ENCODE measurements at places on chromosomes 2 and 18.
A peak's percentile ranks its signal among the peaks of the same experiment; 100 is the strongest.

- peak; percentile 56 for DNase-seq
Observed at GRCh38 chr2:109604597-109604996, 9.2 kb downstream of the SEPTIN10 start.

DNA sequence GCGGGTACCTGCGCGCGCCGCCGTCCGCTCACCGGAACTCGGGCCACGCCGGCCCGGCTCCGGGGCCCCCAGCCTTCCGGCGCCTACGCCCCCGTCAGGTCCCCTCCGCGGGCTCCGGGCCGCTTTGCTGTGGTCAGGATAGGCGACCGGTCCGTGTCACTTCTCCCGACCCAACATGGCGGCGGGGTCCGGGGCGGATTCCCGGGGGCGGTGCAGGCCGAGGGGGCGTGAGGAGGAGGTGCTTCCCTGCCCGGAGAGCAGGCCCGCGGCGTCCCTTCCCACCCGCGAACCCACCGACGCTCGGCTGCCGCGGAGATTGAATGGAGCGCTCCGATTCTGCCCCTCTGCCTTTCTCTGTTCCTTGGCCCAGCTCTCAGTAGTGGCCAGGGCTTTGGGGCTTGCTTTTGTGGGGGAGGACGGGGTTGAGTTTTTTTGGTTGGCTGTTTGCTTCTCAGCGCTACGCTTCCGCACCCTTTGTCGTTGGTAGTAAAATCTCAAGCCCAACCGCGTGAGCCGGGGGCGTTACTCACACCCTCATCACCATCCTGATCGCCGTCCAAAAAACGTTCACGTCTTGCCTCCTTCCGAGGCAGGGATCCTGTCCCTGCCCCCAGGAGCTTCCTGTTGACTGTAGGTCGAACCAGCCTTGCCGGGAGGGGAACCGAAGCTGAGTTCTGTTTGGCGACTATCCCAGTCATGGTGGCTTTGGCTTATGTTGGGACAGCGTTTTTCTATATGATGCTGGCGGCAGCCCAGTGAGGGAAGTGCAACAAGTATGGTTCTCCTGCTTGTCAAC is 532 bp upstream of the YES1 start:
- DNase-seq, result peak; percentile 74

DNA sequence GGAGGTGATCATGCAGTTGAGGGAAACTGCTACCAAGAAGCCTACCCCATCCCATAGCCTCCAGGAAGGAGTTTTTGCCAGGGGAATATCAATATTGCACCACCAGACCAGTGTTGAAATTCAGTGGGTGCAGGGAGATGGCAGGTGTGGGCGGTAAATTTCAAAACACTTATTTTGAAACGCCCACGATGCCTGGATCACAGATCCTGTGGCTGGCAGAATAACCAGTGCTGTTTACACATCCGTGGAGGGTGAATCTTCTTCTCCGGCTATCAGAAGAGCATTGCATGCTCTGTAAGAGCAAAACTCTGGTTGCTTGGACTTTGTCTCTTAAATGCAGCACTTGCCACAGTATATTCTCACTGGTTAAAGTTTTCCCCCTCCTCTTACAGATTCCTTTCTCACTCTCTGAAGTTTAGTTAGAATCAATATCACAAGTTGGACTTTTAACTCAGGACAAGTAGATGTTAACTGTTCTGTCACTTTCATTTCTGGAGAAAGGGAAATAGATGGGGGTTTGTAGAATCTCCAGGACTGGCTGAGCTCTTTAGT is 70.5 kb upstream of the ZCCHC2 start:
- DNase-seq, result no peak

- peak; percentile 64 for DNase-seq
Observed at GRCh38 chr2:50492477-50492851, 539.5 kb downstream of the NRXN1 start.

- no peak for DNase-seq
Observed at GRCh38 chr18:25300492-25300891, 51.5 kb downstream of the ZNF521 start.

DNA sequence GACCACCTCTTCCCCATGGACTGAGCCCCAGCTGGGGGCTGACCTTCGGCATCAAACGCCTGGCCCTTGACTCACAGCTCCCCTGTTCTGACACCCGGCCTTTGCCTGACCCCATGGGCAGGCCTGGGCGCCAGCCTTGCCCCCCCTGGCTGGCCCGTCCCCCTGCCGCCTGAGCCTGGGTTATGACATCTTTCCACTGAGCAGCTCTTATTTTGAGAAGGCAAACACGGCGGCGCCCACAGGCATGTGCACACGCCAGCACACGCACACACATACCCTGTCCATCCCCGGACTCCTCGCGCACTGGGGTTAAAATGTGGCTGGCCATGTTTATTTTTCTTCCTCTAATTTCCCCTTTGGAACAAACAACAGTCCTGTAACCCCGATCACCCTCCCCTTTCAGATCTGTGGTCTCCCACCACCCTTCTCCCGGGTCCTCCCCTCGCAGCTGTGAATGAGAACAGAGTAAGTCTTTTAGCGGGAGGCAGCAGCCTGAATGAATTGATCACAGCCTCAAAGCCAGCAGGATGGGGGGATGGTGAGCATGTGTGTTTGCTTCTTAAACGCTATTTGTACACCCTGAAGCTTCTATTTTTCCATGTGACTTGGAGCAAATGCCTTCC is 11.8 kb upstream of the ATOH8 start:
- peak; percentile 87 for DNase-seq

- DNase-seq, result no peak
Observed at GRCh38 chr18:22171258-22172119, 2.1 kb downstream of the GATA6 start.

DNA sequence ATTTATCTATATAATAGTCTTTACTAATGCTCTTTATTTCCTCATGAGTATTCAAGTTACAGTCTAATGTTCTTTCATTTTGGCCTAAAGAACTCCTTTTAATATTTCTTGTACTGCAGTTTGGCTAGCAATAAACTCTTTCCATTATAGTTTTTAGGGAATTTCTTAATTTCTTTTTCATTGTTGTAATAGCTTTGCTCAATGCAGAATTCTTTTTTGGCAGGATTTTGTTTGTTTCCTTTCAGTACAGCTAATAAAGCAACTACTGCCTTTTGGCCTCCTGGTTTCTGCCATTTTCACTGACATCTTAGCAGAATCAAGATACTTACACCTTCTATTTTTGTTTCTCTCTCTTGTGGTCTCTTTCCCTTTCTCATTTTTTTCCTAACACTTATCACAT is 390.4 kb upstream of the RGPD4 start:
- DNase-seq, result no peak

DNA sequence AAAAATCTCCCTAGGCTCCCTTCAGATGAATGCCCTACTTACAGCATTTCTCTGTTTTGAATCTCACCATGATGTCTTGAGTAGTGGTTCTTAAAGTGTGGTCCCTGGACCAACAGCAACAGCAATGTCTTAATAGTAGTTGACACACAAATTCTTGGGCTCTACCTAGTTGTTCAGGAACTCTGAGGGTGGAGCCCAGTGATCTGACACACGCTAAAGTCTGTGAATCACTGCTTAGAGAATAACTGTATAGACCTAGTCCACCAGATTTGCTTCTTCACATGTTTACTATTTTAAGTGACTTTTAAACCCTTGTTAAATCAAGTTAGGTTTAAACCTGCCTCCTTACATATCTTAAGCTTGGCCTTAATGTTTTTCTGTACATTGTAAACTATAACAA is 47.6 kb upstream of the ARHGAP15 start:
- DNase-seq, result no peak

- peak; percentile 56 for DNase-seq
Observed at GRCh38 chr2:55771612-55772011, 78.0 kb upstream of the PNPT1 start.

GRCh38 chr2:181978351-181979150 is 7.1 kb upstream of the PPP1R1C start:
- DNase-seq, result no peak

GRCh38 chr2:12948961-12949353 is 232.2 kb downstream of the TRIB2 start:
- DNase-seq, result no peak

DNA sequence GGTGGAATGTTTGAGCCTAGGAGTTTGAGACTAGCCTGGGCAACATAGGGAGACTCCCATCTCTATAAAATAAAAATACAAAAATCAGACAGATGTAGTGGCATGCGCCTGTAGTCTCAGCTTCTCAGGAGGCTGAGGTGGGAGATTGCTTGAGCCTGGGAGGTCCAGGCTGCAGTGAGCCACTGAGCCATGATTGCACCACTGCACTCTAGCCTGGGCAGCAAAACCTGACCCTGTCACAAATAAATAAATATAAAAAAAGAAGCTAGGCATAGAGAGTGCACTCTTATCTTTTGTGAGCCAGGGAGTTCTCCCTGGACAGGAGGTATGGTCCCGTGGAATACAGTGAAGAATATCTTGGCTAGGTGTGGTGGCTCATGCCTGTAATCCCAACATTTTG is 11.0 kb upstream of the KYNU start:
- no peak for DNase-seq

GRCh38 chr2:24434541-24434940 is 56.5 kb upstream of the NCOA1 start:
- no peak for DNase-seq

DNA sequence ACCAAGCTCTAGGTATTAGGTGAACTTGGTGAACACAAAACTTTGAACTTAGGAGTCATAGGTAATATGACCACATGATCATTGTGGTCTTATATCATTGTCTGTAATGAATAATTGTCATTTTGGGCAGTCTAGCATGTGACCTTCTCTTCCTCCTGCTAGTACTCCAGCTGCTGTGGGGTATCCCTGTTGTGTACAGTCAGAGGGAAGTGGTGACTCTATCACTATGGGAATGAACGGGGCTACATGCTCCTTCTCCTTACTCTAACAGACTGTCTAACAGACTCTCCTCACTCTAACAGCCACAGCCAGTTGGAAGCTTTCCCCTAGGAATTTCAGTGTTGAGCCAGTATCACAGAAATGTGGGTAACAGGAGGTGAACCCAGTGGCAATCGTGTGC is 68.2 kb upstream of the NEDD4L start:
- DNase-seq, result no peak

DNA sequence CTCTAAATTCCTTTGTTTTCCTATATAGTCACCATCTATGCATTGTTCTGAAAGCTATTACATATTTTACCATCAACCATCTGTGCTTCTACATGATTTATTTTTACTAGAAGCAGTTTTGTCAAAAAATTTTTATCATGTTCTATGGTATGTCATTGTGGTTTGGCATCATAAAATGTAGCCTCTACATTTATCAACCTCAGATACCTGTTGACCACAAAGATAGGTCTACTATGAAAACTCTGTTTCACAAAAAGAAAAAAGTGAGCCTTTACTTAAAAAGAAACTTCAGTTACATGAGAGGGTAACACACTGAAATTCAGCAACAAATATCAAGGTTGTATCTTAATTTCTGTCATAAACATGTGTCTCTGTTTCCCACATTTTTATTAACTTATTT is 3.7 kb downstream of the BCL2 start:
- DNase-seq, result no peak

DNA sequence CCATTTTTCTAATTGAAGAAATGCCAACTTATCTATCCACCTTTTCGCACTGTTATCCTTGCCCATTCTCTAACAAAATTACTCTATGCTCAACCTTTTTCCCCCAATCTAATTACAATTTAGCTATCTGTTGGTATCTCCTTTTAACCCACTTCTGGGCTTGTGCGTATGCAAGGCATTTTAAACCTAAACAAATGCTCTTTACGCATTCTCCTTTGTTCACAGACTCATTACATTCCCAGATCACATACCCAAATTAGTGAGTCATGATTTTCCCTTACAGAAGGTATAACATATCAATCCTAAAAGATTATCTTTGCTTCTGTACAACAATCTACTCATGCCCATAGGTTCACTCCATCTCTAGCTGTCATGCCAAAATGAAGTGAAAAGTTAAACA is 71.7 kb upstream of the LYPD1 start:
- DNase-seq, result no peak

GRCh38 chr2:43023791-43024514 is 202.5 kb downstream of the ZFP36L2 start:
- DNase-seq, result no peak

DNA sequence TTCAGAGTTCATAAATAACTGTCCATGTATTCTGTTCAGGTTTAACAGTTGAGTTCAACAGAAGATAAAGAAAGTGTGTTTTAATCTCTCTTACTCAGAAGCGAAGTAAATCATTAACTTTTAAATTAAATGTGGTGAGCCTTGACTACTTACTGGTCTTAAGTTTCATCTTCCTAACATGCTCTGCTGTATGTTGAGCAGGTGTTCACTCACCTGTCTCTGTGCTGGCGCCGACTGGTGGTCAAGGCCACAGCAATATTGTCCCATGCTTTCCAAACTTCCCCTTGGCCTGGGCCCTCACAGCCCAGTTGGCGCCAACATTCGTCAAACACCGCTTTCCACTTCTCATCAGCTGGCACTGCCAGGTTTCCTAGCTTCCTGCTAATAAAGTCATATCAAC is 17.0 kb upstream of the MPP4 start:
- no peak for DNase-seq

GRCh38 chr18:45068400-45069094 is 387.9 kb downstream of the SETBP1 start:
- no peak for DNase-seq

- DNase-seq, result no peak
Observed at GRCh38 chr2:179579800-179580199, 281.6 kb downstream of the ZNF385B start.

- no peak for DNase-seq
Observed at GRCh38 chr2:226647621-226648518, 151.8 kb downstream of the IRS1 start.

DNA sequence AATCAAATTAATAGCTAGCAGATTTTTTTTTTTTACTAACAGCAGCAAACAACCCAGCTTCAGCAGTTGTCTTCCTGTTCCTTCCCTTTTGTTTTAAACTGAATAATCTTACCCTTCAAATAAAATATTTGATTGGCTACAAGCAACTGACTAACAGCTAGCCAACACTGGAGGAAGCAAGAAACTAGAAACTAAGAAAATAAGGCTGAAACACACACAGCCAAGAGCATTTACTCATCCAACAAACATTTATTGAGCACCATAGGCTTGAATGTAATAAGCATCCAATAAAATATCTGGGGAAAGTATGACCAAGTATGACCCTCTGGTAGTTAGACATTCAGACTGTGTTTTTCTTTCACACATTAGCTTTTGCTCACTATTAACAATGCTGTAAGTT is 189.2 kb downstream of the CD226 start:
- peak; percentile 6 for DNase-seq

DNA sequence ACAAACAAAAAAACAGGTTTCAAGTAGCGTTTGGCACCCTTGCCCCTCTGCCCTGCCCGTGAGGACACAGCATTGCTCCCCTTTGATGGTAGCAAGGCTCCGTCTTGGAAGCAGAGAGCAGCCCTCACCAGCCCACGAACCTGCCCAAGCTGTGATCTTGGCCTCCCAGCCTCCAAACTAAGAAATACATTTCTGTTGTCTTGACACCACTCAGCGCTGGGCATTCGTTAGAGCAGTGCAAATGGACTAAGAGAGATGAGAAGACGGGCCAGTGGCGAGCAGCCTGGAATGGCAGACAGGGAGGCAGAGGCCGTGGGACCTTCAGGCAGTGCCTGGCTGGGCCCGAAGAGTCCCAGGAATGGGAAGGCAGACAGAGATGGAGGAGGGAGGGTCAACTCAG is 109.8 kb downstream of the SH3BP4 start:
- no peak for DNase-seq
